ENCODE measurements at places on chromosomes 1 and 21. TPM values are rescaled to one million over a fixed set of nuclear protein-coding genes. Genes with fewer than 3 reads are reported as not detected.

PPT1 gene
- total RNA-seq, result 73.2 TPM

- no peak for DNase-seq
These were observed 69.0 kb upstream of the NFIA start for GRCh38 chr1:61013189-61013945.

HP1BP3 gene
- 143 TPM for total RNA-seq

FMO3 gene
- total RNA-seq, result 9.0 TPM

DNA sequence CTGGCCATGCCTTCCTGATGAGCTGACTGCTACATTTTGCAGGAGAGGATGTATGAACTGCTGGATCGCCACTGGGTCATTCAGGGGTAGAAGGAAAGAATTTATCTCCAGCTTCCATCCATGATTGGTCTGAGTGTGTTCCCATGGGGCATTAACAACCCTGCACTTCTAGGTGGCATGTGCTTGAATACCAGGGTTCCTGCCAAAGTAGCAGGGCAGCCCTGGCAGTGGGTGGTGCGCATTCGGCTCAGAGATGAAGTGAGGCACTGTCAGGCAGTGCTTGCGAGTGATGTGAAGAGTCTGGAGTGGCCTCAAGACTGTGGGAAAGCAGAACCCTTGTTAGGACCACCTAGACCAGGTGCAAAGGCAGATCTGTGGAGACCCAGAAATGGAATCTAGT is 294.9 kb downstream of the ASTN1 start:
- DNase-seq, result no peak

- no peak for DNase-seq
These were observed 289.8 kb upstream of the SNX7 start for GRCh38 chr1:98371764-98372163.

DNA sequence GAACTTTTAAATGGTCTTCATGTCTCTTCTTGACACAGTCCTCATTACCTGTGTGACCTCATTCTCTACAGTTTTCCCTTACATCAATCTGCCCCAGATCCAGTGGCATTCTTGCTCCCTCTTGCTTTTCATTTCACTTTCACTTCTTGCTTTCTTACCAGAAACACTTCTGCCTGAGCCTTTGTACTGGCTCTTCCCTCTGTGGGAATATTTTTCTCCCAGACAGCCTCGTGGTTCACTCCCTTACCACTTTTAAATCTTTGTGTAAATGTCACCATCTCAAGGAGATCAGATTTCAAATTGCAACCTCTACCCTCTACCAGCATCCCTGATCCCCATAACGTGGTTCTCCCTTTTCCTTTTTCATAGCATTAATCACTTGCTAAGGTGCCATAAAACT is 73.2 kb downstream of the DISC1 start:
- no peak for DNase-seq

OR2T35 gene
- not detected for total RNA-seq

GLIS1 gene
- total RNA-seq, result 0.18 TPM

DNA sequence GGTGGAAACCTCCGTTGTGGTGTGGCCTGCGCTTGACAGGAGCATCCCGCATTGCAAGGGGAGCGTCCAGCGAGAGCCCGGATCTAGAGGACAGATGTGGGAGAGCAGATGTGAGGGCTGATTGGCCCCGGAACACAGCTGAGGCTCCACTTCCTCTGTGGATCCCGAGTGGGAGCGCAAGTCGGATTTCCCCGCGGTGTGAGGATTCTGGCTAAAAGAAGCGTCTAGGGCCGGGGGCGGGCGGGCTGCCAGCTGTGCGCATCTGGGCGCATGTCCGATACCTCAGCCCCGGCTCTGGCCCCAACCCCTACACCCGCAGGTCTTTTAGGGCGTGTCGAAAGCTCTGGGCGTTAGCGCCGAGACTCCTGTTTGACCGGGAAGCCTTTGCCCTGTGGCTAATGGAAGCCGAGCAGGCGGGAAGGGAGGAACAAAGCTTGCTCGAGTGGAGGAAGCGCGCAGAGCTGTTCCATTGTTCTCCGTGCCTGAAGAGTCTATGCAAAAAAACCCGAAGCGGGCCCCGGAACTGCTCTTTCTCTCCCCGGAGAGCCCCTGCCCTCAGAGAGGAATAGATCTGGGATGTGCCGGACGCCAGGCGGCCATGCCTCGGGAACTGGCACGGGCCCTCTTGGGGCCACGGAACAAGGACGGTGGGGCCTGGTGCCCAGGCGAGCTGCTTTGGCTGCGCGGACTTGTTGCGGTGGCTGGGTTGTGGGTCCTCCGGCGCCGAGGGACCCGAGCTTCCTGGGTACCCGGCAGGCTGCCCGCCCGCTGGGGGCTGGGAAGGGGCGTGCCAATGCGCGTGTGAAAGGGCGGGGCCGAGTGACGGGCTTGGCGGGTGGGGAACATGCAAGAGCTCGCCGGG is 111.1 kb downstream of the NAV1 start:
- peak; percentile 92 for DNase-seq

DNA sequence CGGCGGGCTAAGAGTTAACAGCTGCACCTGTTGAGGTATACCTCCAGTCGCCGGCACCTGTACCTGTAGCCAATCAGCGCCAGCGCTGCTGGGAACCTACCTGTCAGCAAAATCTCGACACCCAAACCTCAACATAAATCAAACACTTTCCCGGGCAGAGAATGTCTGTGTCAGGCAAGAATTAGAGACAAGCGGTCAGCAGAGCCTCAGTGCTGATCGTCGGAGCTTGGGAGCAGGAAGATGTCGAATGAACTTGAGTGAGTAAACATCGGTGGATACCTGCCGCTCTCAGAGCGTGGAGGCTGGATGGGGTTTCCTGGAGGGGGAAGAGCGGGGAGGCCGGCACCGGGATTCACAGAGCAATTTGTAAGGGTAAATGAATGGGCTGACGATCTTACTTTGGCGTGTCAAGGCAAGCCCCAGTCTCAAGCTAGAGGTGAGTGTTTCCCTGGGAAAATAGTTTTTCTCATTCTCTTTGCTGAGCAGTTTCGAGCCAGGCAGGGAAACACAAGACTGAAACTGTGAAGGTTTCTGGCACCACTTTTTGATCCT is at the start of gene GRHL3:
GRHL3 (plus strand) TSS at position 46 of the 552 bp plus-strand sequence; CDS start at position 241, 195 bp downstream.
- peak; percentile 41 for DNase-seq

DNA sequence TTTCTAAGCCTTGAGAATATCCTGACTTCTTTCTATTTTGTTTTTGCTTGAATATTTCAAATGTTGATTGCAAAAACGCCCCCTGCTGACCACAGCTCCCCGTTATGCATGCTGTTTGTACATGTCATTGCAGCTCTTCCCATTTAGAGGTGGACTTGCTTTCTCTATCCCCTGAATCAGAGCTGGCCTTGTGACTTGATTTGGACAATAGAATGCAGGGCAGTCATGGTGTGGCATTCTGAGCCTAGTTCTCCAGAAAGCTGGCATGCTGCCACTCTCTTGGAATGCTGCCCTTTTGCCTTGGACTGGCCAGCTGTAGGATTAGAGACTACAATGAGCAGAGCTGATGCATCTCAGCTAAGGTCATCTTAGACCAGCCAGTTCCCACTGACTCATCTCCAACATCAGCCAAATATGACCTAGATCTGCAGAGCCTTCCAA is 1561.5 kb downstream of the MRPL39 start:
- DNase-seq, result peak; percentile 61

DNA sequence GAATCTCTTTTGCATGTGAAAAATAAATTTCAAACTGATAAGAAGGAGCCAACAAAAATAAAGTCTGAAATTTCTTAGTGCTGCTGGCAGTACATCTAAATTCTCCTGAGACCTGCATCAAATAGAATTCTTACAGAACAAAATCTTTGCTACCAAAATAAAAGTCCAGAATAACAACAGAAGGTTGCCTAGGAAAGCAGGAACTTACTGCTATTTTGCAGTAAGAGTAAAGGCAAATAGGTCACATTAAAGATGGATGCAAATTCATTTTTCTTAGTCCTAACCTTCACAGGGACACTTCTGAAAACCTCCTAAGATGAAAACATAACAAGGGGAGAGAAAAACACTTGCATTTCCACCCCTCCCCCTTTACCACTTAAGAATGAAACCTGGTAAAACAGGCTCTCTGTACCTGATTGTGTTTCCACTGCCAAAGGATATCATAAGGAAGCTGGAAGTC is 59.0 kb downstream of the RUSC1 start:
- peak; percentile 71 for DNase-seq

Measured in lung (tissue), 17 donors.